ENCODE measurements at places on chromosomes 16 and 17. TPM values are rescaled to one million over a fixed set of nuclear protein-coding genes. Genes with fewer than 3 reads are reported as not detected.
A peak's percentile ranks its signal among the peaks of the same experiment; 100 is the strongest.

The ST6GALNAC1 gene
- 7.1 TPM for total RNA-seq

The ITGAX gene
- 2.6 TPM for total RNA-seq

GRCh38 chr16:7014756-7015155, 317.9 kb upstream of the RBFOX1 start:
- H3K4me3 ChIP-seq, result no peak overlapping the region
- no peak for DNase-seq
- no peaks in the 10 kb centered on the region for H3K27me3 ChIP-seq
- H3K27ac ChIP-seq, result no peak overlapping the region
- H3K4me1 ChIP-seq, result no peaks in the 10 kb centered on the region

- H3K36me3 ChIP-seq, result peaks cover 30% of the 10 kb centered on the region
- no peaks in the 10 kb centered on the region for H3K4me1 ChIP-seq
- H3K4me3 ChIP-seq, result peak overlapping the region; percentile 98
- no peaks in the 10 kb centered on the region for H3K27me3 ChIP-seq
- DNase-seq, result no peak
Observed at GRCh38 chr16:30748634-30749445, 615 bp downstream of the PHKG2 start.

The CCL7 gene
- total RNA-seq, result not detected

DNA sequence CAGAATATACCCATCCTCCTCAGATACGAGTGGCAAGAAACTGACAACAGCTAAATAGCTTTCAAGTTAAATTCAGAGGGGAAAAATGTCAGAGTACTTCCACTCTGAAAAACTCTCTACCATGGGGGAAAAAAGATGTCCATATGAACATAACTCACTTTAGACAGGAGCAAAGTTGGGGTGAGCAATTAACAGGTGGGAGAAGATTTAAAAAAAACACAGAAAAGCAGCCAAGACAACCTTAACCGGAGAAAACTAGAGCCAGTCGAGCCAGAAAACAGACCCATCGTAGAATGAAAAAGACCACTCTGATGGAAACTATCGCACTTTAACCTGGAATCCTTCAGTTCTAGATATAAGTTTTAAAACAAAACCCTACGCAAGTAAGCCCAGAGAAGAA, 833 bp downstream of the TERF2 start:
- H3K27ac ChIP-seq, result peak overlapping the region; percentile 88
- no peaks in the 10 kb centered on the region for H3K4me1 ChIP-seq
- H3K4me3 ChIP-seq, result peak overlapping the region; percentile 63
- DNase-seq, result no peak

DNA sequence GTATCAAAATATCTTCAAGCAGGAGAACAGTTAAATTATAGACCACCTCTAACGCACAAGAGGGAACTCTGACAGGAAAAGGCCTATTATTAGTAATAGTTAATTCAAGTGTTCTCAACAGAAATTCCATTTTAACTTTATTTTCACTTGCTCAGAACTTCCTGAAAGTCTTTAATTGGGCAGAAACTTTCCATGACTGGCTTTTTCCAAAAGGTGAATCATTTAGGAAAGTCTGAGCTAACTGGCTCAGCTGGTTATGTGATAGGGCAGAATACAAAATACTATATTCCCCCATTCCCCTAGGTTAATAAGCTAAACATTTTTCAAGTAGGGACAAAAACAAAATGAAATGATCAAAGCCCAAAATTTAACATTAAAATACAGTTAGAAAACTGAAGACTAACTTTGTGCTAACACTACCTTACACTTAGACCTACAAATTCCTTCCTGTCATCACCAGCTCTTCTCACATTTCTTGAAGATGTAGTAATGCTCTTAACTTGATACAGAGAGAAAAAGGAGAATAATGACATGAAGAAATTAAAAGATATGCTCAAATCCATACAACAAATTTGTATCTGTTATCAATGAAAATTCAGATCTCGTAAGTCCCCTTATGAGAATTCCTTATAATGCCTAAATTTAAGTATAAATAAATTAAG, 31.0 kb downstream of the CFDP1 start:
- peaks cover 9% of the 10 kb centered on the region for H3K36me3 ChIP-seq
- H3K27ac ChIP-seq, result peak overlapping the region; percentile 90
- DNase-seq, result no peak
- no peak overlapping the region for H3K4me3 ChIP-seq

DNA sequence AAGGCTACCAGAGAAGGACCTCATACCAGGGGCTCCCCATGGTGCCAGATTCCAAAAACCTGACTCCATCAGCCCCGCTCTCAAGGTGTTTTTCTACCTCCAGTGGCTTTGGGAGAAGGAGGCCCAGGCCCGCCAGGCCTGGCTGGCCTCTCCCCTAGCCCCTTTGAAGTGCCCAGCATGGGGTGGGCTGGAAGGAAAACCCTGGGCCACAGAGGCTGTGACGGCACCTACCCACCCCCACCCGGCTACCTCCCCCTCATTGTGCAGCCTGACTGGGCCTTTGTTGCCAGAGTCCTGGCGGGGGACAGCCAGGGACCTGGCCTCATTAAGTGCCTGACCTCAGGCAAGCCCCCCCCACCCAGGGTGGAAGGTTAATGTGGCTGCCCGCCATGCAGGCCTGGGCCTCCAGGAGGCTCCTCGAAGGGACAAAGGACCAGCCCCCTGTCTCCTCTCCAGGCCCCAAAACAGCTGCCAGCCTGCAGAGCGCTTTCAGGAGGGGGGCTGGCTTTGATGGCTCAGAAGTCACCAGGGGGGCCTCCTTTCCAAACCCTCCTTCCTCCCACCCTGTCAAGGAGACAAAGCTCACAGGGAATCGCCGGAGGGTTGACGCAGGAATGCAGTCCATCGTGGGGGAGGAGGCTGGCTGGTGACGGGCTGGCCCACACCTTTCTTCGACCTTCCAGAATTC, 159.4 kb downstream of the ZNF423 start:
- no peaks in the 10 kb centered on the region for H3K27me3 ChIP-seq
- H3K36me3 ChIP-seq, result no peaks in the 10 kb centered on the region
- DNase-seq, result no peak
- H3K27ac ChIP-seq, result no peak overlapping the region

DNA sequence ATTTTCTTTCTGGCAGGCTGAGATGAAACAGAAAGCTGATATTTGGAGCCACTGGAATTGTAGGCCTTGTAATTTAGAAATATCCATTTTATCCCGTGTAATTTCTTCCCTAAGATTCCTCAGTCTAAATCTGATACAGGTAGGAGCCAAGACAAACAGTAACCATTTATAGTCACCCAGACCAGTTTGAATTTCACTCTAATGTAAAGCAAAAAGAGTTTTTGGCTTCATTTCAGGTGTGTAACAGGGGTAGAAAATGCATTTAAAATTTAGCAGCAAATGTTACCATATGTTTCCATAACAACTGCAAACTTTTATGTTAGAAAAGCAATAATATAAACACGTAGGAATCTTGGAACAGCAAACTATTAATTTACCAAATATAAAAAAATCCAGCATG, 249.4 kb downstream of the FTO start:
- peaks cover 6% of the 10 kb centered on the region for H3K4me1 ChIP-seq
- H3K4me3 ChIP-seq, result no peak overlapping the region
- no peak overlapping the region for H3K27ac ChIP-seq
- no peaks in the 10 kb centered on the region for H3K36me3 ChIP-seq
- H3K27me3 ChIP-seq, result no peaks in the 10 kb centered on the region

- peaks cover 14% of the 10 kb centered on the region for H3K36me3 ChIP-seq
- no peaks in the 10 kb centered on the region for H3K27me3 ChIP-seq
- H3K4me1 ChIP-seq, result peaks cover 18% of the 10 kb centered on the region
- no peak overlapping the region for H3K4me3 ChIP-seq
- no peak overlapping the region for H3K27ac ChIP-seq
Observed at GRCh38 chr17:51224402-51225262, 35.2 kb downstream of the MBTD1 start.

DNA sequence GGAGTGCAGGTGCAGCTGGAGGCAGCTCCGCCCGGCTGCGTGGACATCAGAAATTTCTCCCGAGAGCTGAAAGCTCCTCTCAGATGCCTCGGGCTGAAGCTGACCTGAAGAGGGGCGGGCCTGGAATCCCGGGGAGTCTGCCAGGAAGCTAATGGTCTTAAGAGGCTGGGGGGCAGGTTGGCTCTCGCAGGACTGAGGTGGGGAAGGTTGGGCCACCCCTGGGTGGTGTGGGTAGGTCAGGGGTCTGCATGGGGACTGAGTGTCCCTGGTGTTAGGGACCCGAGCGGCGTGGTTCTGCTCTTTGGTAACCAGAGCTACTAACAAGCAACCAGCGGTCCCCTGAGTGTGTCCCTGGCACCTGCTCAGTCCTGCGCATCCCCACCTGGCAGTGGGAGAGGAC, 3.5 kb downstream of the CHMP6 start:
- H3K4me3 ChIP-seq, result no peak overlapping the region
- H3K27ac ChIP-seq, result no peak overlapping the region
- no peak for DNase-seq
- no peaks in the 10 kb centered on the region for H3K4me1 ChIP-seq

The SMIM5 gene
- 12.0 TPM for total RNA-seq

- H3K27ac ChIP-seq, result no peak overlapping the region
- H3K27me3 ChIP-seq, result no peaks in the 10 kb centered on the region
- no peaks in the 10 kb centered on the region for H3K4me1 ChIP-seq
- no peak overlapping the region for H3K4me3 ChIP-seq
- H3K36me3 ChIP-seq, result no peaks in the 10 kb centered on the region
Observed at GRCh38 chr16:30488764-30489605, 16.4 kb downstream of the ITGAL start.

DNA sequence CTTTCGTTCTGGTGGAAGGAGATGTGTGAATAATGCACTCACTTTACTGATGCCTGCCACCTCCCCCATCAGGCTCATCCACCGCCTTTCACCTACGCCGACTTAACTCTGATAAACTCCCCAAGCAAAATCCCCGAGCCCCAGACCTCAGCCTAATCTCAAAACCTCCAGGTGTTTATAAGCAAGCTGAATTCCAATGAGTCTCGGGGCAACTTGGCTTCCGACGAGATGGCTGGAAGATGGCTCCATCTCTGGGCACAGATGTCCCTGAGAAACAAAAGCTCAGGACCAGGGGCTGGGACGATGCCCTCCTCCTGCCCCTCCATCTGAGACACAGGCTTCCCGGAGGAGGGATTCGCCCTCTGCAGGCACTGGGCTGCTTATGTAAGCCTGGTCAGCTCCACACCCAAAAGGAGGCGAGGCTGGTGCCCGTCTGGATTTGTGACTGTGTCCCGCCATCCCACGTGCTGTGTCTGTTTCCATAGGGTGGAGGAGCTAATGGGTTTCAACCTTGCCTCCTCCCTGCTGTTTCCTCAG, 386.4 kb upstream of the TNRC6C start:
- H3K27me3 ChIP-seq, result no peaks in the 10 kb centered on the region
- no peak overlapping the region for H3K27ac ChIP-seq
- no peak for DNase-seq
- H3K4me1 ChIP-seq, result no peaks in the 10 kb centered on the region
- peak overlapping the region; percentile 12 for H3K4me3 ChIP-seq

- H3K4me3 ChIP-seq, result no peak overlapping the region
- H3K27me3 ChIP-seq, result no peaks in the 10 kb centered on the region
- no peaks in the 10 kb centered on the region for H3K36me3 ChIP-seq
- H3K4me1 ChIP-seq, result no peaks in the 10 kb centered on the region
Observed at GRCh38 chr17:62668091-62668804, 40.8 kb downstream of the MRC2 start.

The CLUH gene
- 126 TPM for total RNA-seq

- DNase-seq, result no peak
- no peaks in the 10 kb centered on the region for H3K4me1 ChIP-seq
- H3K4me3 ChIP-seq, result no peak overlapping the region
- no peak overlapping the region for H3K27ac ChIP-seq
- no peaks in the 10 kb centered on the region for H3K27me3 ChIP-seq
Observed at GRCh38 chr17:63709110-63709509, 9.2 kb upstream of the LIMD2 start.

- H3K4me1 ChIP-seq, result peaks cover 4% of the 10 kb centered on the region
- no peaks in the 10 kb centered on the region for H3K27me3 ChIP-seq
- H3K4me3 ChIP-seq, result no peak overlapping the region
- H3K36me3 ChIP-seq, result no peaks in the 10 kb centered on the region
- DNase-seq, result no peak
Observed at GRCh38 chr17:9467518-9467917, 108.1 kb downstream of the STX8 start.

- no peak overlapping the region for H3K4me3 ChIP-seq
- H3K27me3 ChIP-seq, result no peaks in the 10 kb centered on the region
- no peak for DNase-seq
- H3K36me3 ChIP-seq, result no peaks in the 10 kb centered on the region
- no peaks in the 10 kb centered on the region for H3K4me1 ChIP-seq
Observed at GRCh38 chr16:47711809-47712208, 250.7 kb downstream of the PHKB start.

GRCh38 chr16:16867973-16868372, 489.0 kb downstream of the NPIPA7 start:
- no peaks in the 10 kb centered on the region for H3K27me3 ChIP-seq
- H3K36me3 ChIP-seq, result no peaks in the 10 kb centered on the region
- H3K4me1 ChIP-seq, result no peaks in the 10 kb centered on the region

DNA sequence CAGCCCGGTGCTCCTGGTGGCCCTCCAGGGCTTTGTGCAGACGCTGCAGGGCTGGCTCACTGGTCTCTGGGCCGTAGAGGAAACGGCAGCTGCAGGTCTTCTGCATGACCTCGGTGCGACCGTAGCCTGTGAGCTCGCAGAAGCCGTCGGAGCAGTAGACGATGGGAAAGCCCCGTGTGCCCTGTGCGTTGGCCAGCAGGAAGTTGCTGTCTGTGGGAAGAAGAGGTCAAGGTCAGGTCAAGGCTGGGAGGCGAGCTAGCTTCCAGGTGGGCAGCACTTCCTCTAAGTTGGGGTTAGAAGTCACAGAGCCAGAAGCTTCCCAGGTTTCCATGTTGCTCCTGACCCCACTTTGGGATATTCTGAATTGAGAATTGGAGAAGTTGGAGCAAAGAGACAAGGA, 2.1 kb downstream of the KCNH4 start:
- H3K27me3 ChIP-seq, result peaks cover 10% of the 10 kb centered on the region
- no peaks in the 10 kb centered on the region for H3K4me1 ChIP-seq
- H3K36me3 ChIP-seq, result no peaks in the 10 kb centered on the region
- DNase-seq, result no peak
- no peak overlapping the region for H3K4me3 ChIP-seq

- DNase-seq, result no peak
- H3K4me1 ChIP-seq, result no peaks in the 10 kb centered on the region
- no peak overlapping the region for H3K27ac ChIP-seq
Observed at GRCh38 chr17:17275971-17276370, 5.1 kb downstream of the COPS3 start.

DNA sequence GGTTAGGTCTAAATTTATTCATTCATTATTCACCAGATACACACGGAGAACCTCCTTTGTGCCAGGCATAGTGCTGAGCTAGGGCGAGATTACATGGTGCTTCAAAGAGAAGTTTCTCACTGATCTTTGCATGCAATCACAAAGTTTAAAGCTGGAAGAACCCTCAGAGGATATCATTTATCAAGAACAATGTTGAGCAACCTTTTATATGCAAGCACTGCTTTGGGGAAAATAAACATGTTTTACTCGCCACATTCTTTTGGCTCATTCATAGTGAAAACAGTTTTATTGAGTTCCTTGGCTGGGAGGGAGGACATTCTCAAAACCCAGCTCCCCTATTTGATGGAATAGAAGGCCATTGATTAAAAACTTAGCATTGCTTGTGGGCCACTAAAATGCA, 49.8 kb upstream of the XYLT1 start:
- H3K4me1 ChIP-seq, result no peaks in the 10 kb centered on the region
- H3K4me3 ChIP-seq, result no peak overlapping the region
- no peak overlapping the region for H3K27ac ChIP-seq
- H3K27me3 ChIP-seq, result no peaks in the 10 kb centered on the region

The AOC3 gene
- total RNA-seq, result 10.3 TPM

- no peaks in the 10 kb centered on the region for H3K27me3 ChIP-seq
- no peak overlapping the region for H3K4me3 ChIP-seq
- no peaks in the 10 kb centered on the region for H3K4me1 ChIP-seq
Observed at GRCh38 chr16:6059671-6060070, 962.1 kb upstream of the EEF2KMT start.
